ENCODE measurements at places on chromosomes 12 and 14.

- DNase-seq = no peak
These were observed 81.7 kb downstream of the SOX5 start for GRCh38 chr12:23867794-23868193.

DNA sequence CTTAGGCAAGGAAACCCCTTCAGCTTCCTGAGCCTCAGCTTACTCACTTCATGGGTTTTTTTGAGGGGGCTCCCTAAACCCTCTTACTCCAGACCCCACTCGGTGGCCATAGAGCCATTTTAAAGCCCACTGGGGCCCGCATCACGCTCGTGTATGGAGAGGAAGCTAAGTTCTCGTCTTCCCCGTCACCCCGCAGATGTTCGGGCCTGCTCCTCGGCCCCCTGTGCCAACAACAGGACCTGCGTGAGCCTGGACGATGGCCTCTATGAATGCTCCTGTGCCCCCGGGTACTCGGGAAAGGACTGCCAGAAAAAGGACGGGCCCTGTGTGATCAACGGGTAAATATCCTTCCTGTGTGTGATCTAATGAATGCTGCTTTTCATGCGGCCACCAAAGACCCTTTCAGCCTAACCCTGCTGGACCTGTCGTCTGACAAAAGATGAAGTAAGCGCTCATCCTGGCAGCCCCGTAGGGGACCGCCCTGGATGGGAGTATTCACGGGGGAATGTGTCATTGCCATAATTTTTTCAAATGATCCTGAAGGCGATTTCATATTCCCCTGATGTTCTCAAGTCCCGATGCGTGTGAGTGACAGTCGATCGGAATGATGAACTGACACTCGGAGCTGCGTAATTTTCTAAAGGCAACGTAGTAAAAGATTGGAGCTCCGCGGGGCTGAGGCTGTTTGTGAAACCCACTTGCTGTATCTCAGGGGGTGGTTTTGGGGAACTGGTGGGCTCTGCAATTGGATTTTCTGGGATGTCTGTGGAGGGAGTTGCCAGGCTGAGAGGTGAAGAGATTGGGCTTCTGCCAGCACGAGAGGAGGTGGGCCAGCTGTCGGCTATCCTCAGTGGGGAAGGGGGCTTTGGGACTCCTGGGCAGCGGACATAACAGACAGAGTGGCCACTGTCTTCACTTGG lies 5.4 kb downstream of the DLK1 start:
- DNase-seq = no peak

DNA sequence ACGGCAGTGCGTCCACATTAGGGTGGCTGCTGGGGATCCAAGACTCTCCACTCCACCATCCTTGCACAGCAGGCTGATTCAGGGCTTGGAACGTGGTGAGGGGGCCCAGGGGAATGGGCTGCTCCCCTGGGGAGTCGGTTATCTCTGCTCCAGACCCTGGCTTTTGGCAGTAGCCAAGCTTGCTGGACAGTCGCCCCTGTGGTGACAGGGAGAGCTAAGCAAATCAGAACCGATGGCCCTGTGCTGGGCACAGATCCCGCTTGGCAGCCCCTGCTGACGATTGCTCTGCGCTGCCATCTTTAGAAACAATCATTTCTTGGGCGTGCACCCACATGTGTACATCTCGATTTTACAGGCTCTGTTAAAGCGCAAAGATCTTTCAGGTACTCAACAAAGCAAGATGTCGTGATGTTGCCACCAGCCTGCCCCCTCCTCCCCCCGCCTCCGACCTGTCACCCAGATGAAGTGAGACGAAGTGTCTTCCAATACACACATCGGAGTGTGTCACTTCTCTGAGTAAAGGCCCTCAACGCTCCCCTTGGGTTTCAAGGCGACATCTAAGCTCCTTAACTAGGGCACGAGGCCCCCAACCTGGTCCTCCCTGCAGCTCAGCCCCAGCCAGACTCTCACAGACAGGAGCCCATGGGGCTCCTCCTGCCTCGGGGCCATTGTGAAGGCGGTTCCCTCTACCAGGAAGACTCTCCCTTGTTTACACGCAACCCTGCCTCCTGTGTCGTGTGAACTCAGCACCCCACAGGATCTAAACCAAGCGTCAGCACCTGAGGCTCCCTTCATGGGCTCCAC lies 55.6 kb downstream of the PITPNM2 start:
- no peak for DNase-seq

GRCh38 chr12:47995981-47996401 lies 8.3 kb downstream of the COL2A1 start:
- no peak for DNase-seq

DNA sequence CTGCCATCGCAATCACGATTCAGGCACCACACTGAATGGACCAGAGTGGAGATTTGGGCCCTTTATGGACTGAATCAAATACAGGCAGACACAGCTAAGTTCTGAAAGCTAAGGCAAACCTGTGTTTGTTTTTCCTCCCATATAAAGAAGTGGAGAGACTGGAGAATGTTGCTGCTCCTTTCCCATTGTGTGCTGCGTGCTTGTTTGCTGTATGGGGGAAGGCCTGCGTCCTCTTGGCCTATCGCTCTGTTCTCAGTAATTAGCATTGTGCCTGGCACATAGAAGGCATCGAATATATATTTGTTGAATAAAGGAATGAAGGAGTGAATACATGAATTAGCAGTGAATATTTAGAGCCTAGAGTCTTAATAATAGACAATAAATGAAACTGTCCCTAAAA lies 12.4 kb downstream of the ST8SIA1 start:
- DNase-seq = no peak

DNA sequence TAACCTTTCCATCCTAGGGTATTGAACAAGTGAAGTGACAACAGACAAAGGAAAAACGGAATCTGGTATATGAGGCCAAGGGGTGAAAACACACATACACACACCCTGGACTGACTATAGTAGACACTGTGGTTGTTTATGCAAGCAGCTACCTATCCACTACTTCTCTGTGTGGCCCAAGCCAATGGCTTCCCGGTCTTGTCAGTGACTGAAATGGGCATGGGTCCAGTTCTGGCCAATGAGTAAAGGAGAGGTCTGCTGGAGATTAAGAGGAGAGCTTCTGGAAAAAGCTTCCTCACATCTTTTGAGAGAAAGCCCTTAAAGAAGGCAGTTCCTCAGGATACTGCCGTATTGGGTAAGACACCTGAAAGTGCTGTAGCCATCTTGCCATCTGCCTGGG lies 19.3 kb downstream of the MBIP start:
- DNase-seq = no peak

- no peak for DNase-seq
These were observed 3.6 kb upstream of the FOS start for GRCh38 chr14:75274899-75275569.

GRCh38 chr14:36254020-36254624 lies 66.3 kb downstream of the MBIP start:
- no peak for DNase-seq

DNA sequence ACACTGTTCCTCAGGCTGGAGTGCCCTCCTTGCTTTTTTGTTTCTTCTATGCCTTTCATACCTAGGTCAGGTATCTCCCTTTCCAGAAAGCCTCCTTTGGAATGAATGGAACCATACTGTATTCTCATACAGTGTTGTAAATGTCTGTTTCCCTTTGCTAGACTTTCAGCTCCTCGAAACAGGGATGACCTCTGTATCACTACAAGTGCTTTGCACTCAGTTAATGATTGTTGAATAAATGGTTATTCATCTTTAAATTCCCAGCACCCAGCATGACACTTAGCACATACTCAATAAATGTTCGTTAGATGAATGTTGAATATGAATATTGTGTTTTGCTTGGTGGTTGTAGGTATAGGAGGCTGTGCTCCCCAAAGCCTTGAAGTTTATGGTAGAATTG lies 5.9 kb upstream of the TULP3 start:
- DNase-seq = no peak

GRCh38 chr14:36519431-36520321 lies at the start of gene NKX2-1:
NKX2-1 (minus strand) TSS chr14:36520232; CDS start chr14:36520129, 103 bp downstream.
- DNase-seq = peak; percentile 37

GRCh38 chr12:70154960-70155589 lies 88.2 kb upstream of the CNOT2 start:
- no peak for DNase-seq

- no peak for DNase-seq
These were observed 1233.3 kb upstream of the SEL1L start for GRCh38 chr14:82766996-82767395.

- no peak for DNase-seq
These were observed 16.3 kb downstream of the TMEM119 start for GRCh38 chr12:108581311-108582227.

GRCh38 chr12:103334466-103334865 lies 161.3 kb downstream of the C12orf42 start:
- no peak for DNase-seq

- DNase-seq = no peak
These were observed 131.8 kb upstream of the EEA1 start for GRCh38 chr12:93060666-93061472.

- DNase-seq = no peak
These were observed 100.2 kb downstream of the KIF26A start for GRCh38 chr14:104238424-104239184.

DNA sequence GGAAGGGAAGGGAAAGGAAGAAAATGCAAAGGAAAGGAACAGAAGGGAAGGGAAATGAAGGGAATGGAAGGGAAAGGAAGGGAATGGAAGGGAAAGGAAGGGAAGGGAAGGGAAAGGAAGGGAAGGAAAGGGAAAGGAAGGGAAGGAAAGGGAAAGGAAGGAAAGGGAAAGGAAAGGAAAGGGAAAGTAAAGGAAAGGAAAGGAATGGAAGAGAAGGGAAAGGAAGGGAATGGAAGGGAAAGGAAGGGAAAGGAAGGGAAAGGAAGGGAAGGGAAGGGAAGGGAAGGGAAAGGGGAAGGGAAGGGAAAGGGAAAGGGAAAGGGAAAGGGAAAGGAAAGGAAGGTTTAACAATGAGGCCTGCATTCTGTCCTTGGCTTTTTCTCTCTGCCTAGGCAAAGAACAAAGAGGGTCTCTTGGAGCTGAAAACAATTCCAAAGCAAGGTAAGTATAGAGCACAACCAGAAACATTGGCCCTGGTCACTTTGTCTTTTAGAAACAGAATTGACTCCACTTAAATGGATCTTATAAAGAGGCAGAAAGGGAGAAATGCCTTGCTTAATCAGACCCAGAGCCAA lies 525.9 kb upstream of the TMPO start:
- DNase-seq = no peak

- no peak for DNase-seq
These were observed 79.1 kb upstream of the ATP2B1 start for GRCh38 chr12:89787763-89788162.

- DNase-seq = no peak
These were observed 124.2 kb downstream of the DENND5B start for GRCh38 chr12:31466768-31467167.

- no peak for DNase-seq
These were observed 92.0 kb downstream of the EMP1 start for GRCh38 chr12:13288501-13288900.

DNA sequence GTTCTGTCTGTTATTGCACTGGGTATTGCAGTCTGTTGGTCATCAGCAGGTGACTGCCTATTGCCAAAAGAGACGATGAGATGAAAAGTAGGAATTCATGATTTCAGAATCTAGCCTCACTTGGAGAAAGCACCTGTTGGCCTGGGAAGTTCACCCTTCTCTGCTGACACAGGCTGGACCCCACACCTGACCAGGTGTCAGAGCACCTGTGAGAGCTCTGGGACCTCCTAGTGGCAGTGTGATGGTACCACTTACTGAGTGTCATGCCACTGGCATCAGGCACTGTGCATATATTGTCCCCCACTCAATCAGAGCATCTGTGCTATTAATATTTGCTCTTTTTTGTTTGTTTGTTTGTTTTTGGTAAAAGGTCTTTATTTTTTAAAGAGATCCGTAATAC lies 68.0 kb downstream of the RASSF3 start:
- peak; percentile 29 for DNase-seq

DNA sequence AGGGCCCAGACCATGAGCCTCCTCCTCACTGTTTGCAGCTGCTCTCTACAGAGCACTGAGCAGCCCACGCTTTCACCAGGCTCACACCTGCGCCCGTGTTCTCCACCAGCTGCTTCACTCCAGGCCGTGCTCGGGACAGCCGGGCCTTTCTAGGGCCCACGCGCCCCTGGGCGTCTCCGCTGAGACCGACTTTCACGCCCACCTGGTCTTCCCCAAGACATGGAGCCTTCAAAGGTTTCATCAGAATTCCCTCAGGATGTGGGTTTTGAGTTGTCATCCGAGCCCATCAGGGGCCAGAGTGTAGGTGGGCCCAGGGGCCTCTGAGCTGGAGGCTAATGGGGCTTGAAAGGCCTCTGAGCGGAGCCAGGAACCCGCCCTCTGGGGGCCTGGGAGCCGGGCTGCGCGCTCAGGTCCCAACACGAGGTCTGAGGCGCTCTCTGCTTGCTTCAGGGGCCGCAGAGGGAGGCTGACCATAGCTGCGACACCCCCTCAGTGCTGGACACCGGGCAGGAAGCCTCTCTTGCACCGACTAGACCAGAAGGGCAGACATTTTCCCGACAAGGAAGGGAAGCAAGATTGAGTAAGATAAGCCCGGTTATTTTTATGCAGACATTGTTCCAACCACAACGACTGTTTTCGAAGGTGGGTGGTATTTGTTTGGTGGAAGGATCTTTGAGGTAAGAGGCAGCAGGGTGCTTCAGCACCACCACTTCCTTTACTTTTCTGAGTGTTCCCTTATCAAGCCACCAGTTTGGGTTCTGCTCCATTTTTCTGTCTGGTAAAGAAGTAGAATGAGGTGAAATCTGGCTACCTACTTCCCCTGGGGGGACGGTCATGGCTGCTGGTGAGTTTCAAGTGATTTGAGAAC lies 125.0 kb upstream of the FUT8 start:
- peak; percentile 85 for DNase-seq

- DNase-seq = no peak
These were observed 82.4 kb downstream of the SCAF11 start for GRCh38 chr12:45907955-45908354.

DNA sequence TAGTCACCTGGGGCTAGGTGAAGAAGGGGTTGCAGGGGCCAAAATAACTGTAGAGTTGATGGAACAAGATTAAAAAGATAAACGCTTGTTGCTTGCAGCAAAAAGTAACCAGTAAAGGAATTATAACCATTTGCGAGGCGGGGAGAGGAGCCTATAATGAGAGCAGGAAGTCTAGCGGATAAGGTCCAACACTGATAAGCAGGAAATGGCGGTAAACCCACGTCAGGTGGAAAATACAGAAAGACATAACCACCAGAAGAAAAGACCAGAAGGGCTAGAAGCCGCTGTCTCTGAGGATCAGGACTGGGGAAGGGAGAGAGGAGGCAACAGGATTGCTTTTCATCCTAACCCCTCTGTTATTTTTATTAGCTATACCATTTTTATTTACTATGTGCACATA lies 303.3 kb downstream of the DPF3 start:
- DNase-seq = no peak

GRCh38 chr12:15939111-15939510 lies 28.0 kb downstream of the DERA start:
- DNase-seq = no peak

GRCh38 chr14:93994919-93995682 lies 2.0 kb upstream of the CCDC197 start:
- peak; percentile 73 for DNase-seq

GRCh38 chr14:97010491-97011160 lies 213.4 kb downstream of the VRK1 start:
- DNase-seq = no peak

DNA sequence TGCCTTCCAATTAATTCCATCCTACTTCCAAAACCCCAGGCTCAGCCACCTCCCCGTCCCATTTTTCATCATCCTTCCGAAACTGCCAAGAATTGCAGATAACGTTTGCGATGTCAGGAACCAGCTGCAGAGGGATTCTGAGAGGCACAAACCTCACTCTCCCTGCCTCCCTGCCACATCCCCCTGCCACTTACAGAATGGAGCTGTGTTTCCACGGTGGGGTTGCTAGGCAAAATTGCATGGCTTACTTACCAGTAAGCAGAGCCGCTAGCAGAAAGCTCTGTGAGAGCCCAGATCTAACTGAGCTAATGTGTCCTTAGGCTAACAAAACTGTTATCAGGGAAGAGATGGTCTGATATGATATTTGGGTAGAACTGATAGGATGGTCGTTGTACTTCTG lies 127.4 kb downstream of the KCNK10 start:
- DNase-seq = no peak
